Thymus (tissue), 14 donors: ENCODE measurements at places on chromosomes 7 and 10.
A peak's percentile ranks its signal among the peaks of the same experiment; 100 is the strongest.

DNA sequence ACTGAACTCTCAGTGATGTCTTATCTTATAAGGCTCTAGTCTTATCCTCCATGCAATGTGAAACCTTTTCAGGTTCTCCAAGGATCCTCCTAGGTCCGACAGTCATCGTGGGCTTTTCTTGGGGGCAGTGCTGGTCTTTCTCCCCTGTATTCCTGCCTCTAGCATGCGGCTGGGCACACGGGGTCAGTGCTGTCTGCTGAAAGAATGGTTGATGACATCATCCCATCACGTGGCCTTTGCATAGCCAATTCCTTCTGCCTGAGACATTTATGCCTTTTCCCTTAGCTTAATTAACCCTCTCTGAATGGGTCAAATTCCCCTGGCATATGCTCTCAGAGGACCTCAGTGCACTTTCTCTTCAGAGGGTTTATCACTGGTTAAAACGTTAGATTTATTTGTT is 27.0 kb upstream of the KCNK18 start:
- peaks cover 96% of the 10 kb centered on the region for H3K27me3 ChIP-seq
- no peak overlapping the region for H3K4me3 ChIP-seq
- H3K27ac ChIP-seq: no peak overlapping the region
- no peaks in the 10 kb centered on the region for H3K36me3 ChIP-seq
- no peak for DNase-seq

DNA sequence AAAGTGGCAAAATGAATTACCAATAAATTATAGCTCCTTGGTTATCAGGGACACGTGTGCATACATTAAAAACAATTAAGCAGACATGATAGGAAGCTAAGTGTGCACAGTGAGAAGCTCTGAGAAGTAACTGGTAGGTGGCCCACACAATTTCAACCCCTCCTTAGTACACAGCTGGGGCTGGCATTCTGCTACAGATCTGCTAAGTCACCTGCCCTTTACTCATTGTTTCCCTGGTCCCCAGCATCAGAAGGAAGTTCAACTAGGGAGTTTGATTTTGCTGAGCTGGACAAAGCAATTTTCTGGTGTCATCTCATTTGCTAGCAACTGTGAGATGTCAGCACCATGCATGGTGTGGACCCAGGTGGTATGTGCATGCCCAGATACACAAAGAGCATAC is 424.1 kb upstream of the NPVF start:
- no peak overlapping the region for H3K4me3 ChIP-seq
- H3K27me3 ChIP-seq: no peaks in the 10 kb centered on the region
- H3K36me3 ChIP-seq: no peaks in the 10 kb centered on the region

DNA sequence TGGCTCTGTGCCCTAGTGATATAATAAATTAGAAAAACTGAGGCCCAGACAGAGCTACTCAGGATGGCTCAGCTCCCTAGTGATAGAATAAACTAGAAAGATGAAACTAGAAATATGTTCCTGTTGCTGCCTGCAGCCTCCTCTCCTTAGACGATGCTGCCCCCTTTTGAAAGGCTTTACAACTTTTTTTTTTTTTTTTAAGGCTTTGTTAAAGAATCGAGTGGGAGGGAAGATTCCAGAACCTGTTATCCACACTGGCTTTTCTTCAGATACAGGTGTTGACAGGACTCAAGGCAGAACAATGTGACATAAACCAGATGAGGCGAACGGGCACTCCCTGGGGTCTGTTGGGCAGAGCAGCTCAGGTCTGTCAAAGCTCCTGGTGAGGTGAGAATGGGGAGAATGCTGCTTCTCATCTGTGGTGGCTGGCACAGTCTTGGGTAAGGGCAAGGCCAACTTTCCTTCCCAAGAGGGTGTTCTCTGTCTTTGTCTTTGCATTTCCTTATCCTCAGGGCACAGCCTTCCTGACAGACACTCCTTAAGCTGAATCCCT is 175.1 kb downstream of the COBL start:
- H3K36me3 ChIP-seq: no peaks in the 10 kb centered on the region
- DNase-seq: no peak
- peaks cover 9% of the 10 kb centered on the region for H3K4me1 ChIP-seq
- no peak overlapping the region for H3K4me3 ChIP-seq
- H3K27ac ChIP-seq: no peak overlapping the region
- no peaks in the 10 kb centered on the region for H3K27me3 ChIP-seq

DNA sequence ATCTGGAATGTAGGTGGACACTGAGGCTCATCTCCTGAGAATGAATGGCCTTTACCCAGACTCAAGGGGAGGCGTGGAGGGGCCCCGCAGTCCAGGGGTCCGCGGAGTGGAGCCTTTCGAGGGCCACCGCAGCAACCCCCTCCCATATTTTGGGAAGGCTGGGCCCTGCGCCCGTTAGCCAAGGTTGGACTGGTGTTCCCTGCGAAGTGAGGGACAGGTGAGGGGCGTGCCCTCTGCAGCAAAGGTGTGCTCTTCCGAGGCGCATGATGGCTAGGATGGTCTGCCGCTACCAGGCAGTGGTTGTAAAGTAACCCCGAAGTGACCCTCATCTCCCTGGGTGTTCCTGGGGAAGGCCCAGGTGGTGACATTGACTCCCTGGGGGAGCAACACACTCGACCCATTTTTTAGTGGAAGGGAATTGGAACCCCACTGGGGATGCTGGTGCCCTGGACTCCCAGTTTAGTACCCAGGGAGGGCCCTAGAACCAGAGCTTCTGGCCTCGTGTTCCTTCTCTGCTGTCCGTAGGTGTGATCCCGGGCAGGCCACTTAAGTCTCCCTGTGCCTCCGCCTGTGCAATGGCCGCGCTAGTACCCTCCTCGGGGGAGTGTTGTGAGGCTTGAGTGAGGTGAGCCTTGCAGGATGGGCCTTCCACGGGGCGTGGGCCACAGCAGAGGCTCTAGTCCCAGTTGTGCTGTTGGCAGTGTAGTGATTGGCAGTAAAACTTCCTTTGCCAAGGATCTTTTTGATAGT is 779 bp downstream of the FAM241B start:
- H3K27ac ChIP-seq: no peak overlapping the region
- H3K27me3 ChIP-seq: peaks cover 49% of the 10 kb centered on the region
- no peaks in the 10 kb centered on the region for H3K36me3 ChIP-seq
- no peak for DNase-seq
- H3K4me1 ChIP-seq: peaks cover 2% of the 10 kb centered on the region
- H3K4me3 ChIP-seq: peak overlapping the region; percentile 62

GRCh38 chr7:115838829-115839228 is 191.7 kb downstream of the TFEC start:
- H3K4me3 ChIP-seq: no peak overlapping the region
- H3K27ac ChIP-seq: no peak overlapping the region
- no peak for DNase-seq

DNA sequence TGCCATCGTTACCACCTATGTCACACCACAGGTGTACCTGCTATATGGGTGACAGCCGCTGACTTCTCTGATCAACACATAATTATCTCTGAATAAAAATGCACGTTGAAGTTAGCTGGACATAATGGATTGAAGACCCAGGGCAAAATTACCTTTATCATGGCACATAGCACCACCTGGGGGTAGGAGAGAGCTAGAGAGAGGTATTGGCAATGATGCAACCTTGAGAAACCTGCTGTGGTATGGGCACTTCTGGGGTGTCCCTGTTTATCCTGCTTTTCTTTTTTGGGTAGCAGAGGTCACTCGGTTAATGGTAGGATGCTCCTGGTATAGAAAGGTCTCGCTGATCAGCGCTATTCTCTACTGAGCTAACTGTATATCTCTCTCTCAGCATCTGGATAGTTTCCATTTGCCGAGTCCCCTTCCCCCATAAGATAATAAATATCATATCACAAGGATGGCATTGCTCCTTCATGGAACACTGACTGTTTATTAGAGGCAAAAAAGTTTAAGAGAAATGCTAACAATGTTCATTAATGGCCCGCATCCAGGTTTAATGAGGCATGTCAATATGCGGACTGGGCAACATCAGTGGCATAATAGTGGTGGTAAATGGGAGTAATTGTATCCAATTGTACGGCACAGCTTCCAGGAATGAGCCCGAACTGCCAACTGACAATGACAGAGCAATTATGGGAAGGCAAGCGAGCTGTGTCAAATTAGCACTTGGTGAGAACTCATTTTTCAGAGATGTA is 323.1 kb downstream of the TFEC start:
- no peak for DNase-seq
- H3K27me3 ChIP-seq: no peaks in the 10 kb centered on the region
- no peak overlapping the region for H3K27ac ChIP-seq
- no peak overlapping the region for H3K4me3 ChIP-seq
- H3K36me3 ChIP-seq: no peaks in the 10 kb centered on the region

DNA sequence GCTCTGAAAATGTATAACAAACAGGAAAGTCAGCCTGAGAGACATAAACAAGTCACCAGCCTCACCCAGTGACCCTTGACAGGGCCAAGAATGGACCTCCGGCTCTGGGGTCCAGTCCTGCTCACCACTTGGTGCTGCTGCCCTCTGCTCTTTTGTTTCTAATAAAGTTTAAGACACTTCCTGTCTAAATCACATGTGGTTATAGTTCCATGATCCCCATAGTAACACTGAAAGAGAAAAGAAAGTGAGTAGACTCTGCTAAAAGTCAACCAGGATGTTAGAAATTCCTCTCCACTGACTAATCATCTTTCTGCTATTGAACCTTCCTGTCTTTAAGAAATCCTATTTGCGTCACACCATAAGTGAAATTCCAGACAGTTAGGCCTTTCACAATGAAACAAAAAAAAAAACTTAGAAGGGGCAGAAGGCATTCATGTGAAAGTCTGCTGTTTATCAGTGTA is 179.2 kb upstream of the BET1 start:
- no peak for DNase-seq
- H3K4me1 ChIP-seq: no peaks in the 10 kb centered on the region
- H3K27ac ChIP-seq: no peak overlapping the region
- no peaks in the 10 kb centered on the region for H3K36me3 ChIP-seq
- H3K4me3 ChIP-seq: no peak overlapping the region

GRCh38 chr7:55895021-55895420 is 7.8 kb downstream of the ZNF713 start:
- H3K36me3 ChIP-seq: peaks cover 5% of the 10 kb centered on the region
- no peak for DNase-seq
- no peak overlapping the region for H3K4me3 ChIP-seq
- no peaks in the 10 kb centered on the region for H3K27me3 ChIP-seq
- no peak overlapping the region for H3K27ac ChIP-seq
- no peaks in the 10 kb centered on the region for H3K4me1 ChIP-seq
